MG63 (cell line): ENCODE measurements at places on chromosomes 1 and 21. TPM values are rescaled to one million over a fixed set of nuclear protein-coding genes. Genes with fewer than 3 reads are reported as not detected.

DNA sequence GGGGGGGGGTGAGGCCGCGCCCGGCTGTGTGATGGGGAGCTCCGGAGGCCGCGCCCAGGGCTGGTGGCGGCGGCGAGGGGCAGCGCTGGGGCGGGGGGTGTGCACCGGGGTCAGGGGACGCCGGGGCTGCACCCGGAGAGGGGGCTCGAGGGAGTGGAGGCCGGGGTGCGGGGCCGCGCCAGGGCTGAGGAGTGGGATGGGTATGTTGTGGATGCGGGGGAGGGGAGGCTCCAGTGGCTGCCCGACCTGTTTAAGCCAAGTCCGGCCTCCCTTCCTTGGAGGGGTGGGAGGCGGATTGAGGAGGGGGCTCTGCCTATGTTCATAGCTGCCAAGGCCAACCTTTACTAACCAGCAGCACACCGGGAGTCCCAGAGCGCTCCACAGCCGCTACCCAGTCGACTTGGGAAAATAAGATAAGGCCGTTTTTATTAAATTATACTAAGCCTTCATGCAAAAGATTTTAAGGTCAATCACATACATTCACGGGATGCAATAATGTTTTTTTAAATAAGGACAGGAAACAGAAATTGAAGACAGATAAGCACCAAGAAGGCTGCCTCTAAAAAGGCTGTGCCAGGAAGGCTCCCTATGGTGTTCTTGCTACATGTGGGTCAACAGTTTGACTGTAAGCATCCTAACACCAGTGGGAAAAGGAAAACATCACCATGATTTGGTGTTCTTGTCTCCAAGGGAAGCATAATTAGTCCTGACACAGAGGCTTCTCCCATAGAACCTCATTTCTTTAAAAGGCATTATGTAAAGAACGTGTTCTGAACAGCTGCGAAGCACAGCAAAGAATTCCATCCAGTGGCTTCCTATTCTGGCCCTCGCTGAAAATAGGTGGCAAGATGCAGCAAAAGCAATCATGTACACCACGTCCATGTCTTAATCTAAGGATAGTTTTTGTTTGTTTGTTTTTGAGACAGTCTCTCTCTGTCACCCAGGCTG, 626 bp upstream of the HLCS start:
- DNase-seq = no peak

Gene UBE2Q1
- total RNA-seq = 38.1 and 66.0 TPM in 2 replicates

- peak; percentile 7 for DNase-seq
Observed at GRCh38 chr21:23968722-23969647, 1638.3 kb downstream of the MRPL39 start.

Gene LRRIQ3
- 0.12 and 0.16 TPM in 2 replicates for total RNA-seq

GRCh38 chr1:234659538-234659937, 49.6 kb upstream of the IRF2BP2 start:
- DNase-seq = peak; percentile 90

Gene FAM72D
- 7.5 and 8.0 TPM in 2 replicates for total RNA-seq

Gene RHOU
- 2.5 and 4.8 TPM in 2 replicates for total RNA-seq

GRCh38 chr1:24959623-24959975, 29.5 kb upstream of the RUNX3 start:
- no peak for DNase-seq

DNA sequence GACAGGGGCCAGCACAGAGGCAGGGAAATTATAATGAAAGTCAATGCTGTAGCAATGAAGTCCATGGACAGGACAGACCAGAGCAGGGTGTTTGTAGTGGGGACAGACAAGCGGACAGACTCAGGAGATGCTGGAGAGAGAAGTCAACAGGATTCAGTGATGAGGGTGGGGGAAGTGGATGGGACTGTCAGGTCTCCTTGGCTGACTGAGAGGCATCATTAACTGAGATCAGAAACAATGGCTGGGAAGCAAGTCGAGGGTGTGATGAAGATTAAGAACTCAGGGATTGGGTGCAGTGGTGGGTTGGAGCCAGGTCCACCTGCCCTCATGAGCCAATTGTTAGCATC, 25.5 kb downstream of the CD58 start:
- no peak for DNase-seq

- no peak for DNase-seq
Observed at GRCh38 chr1:156909671-156910070, 10.8 kb upstream of the LRRC71 start.

Gene PTGFRN
- total RNA-seq = 35.6 and 56.6 TPM in 2 replicates

GRCh38 chr1:216739793-216740192, 16.6 kb upstream of the ESRRG start:
- no peak for DNase-seq

GRCh38 chr1:88296227-88296626, 387.8 kb upstream of the PKN2 start:
- DNase-seq = no peak

DNA sequence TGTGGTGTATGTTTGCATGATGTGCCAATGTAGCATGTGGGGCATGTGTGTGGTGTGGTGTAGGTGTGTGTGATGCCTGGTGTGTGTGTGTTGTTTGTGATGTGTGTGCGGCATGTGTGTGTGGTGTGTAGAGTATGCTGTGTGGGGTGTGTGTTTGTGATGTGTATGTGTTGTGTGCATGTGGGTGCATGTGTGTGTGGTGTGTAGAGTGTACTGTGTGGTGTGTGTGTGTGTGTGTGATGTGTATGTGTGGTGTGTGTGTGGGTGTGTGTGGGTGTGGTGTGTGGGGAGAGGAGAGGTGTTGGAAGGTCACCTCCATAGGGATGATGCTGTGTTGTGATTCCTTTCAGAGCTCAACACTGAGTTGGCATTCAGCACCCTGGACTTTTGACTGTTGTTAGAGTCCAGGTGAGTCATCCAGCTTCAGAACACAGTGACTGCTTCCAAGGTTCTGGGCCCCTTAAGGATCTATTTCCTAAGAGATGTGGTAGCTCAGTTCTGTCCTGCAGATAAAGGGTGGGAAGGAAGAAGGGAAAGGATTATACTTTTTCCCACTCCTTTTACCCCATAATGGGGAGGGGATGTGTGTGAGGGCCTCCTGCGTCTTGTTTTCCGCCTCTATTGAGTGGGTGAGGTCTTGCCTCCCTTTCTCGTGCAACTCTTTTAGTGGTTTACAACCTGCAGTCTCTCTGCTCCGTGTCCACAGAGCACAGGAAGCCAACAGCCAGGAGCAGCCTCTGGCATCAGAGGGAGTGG, 47.6 kb downstream of the RHOU start:
- DNase-seq = peak; percentile 68
